Type B pancreatic cell (in vitro differentiated cells): ENCODE measurements at places on chromosomes 4 and X. TPM values are rescaled to one million over a fixed set of nuclear protein-coding genes. Genes with fewer than 3 reads are reported as not detected.

- no peak for DNase-seq
- no peak overlapping the region for H3K4me3 ChIP-seq
- H3K27me3 ChIP-seq = no peaks in the 10 kb centered on the region
- no peak overlapping the region for H3K27ac ChIP-seq
- H3K36me3 ChIP-seq = peaks cover 17% of the 10 kb centered on the region
Measured at GRCh38 chr4:39083164-39083563, 21.1 kb downstream of the KLHL5 start.

- H3K4me3 ChIP-seq = no peak overlapping the region
- no peak for DNase-seq
- H3K27ac ChIP-seq = no peak overlapping the region
- no peaks in the 10 kb centered on the region for H3K27me3 ChIP-seq
Measured at GRCh38 chr4:186621959-186622553, 66.7 kb upstream of the MTNR1A start.

DNA sequence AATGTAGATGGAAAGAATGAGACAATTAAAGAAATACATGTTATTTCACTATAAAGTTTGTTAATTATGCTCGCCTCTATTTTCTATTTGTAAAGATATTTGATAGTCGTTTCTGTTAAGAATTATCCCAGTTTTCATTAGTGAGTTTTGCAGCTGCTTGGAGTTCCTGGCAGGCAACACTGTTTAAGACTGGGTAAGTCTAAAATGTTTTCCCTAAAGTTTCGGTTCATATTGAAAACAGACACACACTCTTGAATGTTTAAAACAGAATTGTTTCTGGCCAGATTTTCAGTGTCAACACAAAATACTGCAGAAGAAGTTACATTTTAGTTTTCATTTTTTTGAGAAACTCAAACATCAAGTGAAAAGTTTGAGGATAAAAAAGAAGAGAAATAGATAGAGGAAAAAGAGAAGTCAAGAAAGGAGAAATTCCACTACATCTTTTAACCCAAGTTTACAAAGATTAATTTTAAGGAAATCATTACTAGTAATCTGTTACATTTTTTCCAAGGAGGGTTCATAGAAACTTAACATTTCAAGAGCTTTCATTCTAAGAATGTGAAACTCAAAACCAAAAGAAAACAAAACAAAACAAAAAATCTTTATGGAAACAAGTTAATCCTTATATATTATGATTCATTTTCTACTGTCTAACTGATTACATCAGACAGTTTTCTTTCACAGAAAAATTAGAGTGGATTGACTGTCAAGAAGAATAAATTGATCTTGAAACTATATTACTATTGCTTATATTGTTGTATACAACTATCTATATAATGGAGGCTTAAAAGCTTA, 305.5 kb downstream of the FAT4 start:
- no peak overlapping the region for H3K27ac ChIP-seq
- no peak for DNase-seq
- H3K36me3 ChIP-seq = no peaks in the 10 kb centered on the region
- no peak overlapping the region for H3K4me3 ChIP-seq

DNA sequence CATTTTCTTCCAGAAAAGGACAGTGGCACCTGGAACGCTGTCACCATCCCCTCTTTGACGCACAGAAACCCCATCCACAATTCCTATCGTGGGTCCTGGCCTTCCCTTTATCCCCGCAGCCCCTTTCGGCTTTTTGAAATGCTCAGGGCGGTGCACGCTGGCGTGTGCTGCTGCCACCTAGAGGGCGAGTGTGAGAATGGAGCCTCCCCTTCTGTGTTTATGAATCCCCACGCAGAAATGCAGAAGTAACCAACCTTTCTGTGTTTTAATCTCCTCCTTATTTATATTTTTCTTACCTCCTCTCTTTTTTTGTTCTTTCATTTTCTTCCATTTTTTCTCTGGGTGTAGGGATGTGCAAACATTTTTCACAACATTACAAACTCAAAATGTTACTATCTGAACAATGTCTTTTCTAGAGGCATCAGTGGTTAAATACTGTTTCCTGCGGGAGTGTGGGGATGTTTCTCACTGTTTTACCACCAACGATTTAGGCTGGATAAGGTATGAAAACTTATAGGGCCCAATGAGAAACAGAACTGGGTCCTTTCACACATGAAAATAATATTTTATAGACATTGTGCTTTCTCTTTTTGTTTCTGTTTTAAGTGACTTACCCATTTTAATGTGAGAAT, 50.0 kb downstream of the TMA16 start:
- H3K27ac ChIP-seq = no peak overlapping the region
- H3K4me3 ChIP-seq = no peak overlapping the region
- H3K36me3 ChIP-seq = no peaks in the 10 kb centered on the region
- H3K27me3 ChIP-seq = no peaks in the 10 kb centered on the region

GRCh38 chr4:53863736-53864365, 200.6 kb downstream of the CHIC2 start:
- H3K36me3 ChIP-seq = no peaks in the 10 kb centered on the region
- H3K4me3 ChIP-seq = no peak overlapping the region
- H3K27ac ChIP-seq = no peak overlapping the region
- H3K4me1 ChIP-seq = peaks cover 41% of the 10 kb centered on the region
- H3K27me3 ChIP-seq = peaks cover 4% of the 10 kb centered on the region

DNA sequence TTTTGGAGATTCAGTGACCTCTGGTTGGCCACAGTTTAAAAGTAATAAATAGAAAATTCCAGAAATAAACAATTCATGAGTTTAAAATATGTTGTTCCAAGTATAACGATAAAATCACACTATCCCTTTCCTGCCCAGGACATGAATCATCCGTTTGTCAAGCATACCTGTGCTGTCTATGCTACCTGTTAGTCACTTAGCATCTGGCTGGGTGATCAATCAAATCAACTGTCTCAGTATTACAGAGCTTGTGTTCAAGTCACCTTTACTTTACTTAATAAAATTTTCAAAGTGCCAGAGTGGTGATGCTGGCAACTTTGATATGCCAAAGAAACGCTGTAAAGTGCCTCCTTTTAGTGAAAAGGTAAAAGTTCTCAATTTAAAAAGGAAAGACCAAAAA, 979.5 kb upstream of the NDST4 start:
- no peaks in the 10 kb centered on the region for H3K36me3 ChIP-seq
- H3K27ac ChIP-seq = no peak overlapping the region
- H3K4me1 ChIP-seq = peaks cover 4% of the 10 kb centered on the region
- no peak for DNase-seq

GRCh38 chrX:119186763-119187162, 49.3 kb upstream of the PGRMC1 start:
- H3K27ac ChIP-seq = no peak overlapping the region
- H3K4me3 ChIP-seq = no peak overlapping the region
- DNase-seq = no peak
- no peaks in the 10 kb centered on the region for H3K4me1 ChIP-seq

- H3K27me3 ChIP-seq = no peaks in the 10 kb centered on the region
- peaks cover 20% of the 10 kb centered on the region for H3K4me1 ChIP-seq
- H3K4me3 ChIP-seq = no peak overlapping the region
- no peak overlapping the region for H3K27ac ChIP-seq
- no peak for DNase-seq
- H3K36me3 ChIP-seq = peaks cover 25% of the 10 kb centered on the region
Measured at GRCh38 chr4:118751629-118752323, 66.6 kb downstream of the METTL14 start.

DNA sequence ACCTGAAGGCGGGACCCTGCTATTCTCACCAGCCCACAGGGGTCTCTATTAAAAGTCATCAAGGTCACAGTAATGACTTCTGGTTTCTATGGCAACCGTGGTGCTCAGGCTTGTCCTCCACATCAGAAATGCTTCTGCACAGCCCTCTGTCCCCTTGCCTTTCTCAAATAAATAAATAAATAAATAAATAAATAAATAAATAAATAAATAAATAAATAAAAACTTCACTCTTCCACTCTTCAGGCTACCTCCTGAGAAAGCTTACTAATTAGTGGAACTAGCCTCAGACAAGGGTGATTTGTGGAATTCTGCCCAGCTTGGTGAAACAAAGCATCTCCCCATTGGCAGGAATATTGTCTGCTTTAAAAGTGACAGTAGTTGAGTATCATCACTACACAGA, 5.5 kb upstream of the RAB40A start:
- no peak for DNase-seq
- H3K4me1 ChIP-seq = no peaks in the 10 kb centered on the region
- H3K27ac ChIP-seq = no peak overlapping the region
- H3K36me3 ChIP-seq = no peaks in the 10 kb centered on the region
- no peaks in the 10 kb centered on the region for H3K27me3 ChIP-seq
- no peak overlapping the region for H3K4me3 ChIP-seq

- no peak for DNase-seq
- no peaks in the 10 kb centered on the region for H3K36me3 ChIP-seq
- no peaks in the 10 kb centered on the region for H3K27me3 ChIP-seq
- H3K27ac ChIP-seq = no peak overlapping the region
- H3K4me1 ChIP-seq = no peaks in the 10 kb centered on the region
- H3K4me3 ChIP-seq = no peak overlapping the region
Measured at GRCh38 chr4:156223985-156224384, 270.3 kb upstream of the CTSO start.

DNA sequence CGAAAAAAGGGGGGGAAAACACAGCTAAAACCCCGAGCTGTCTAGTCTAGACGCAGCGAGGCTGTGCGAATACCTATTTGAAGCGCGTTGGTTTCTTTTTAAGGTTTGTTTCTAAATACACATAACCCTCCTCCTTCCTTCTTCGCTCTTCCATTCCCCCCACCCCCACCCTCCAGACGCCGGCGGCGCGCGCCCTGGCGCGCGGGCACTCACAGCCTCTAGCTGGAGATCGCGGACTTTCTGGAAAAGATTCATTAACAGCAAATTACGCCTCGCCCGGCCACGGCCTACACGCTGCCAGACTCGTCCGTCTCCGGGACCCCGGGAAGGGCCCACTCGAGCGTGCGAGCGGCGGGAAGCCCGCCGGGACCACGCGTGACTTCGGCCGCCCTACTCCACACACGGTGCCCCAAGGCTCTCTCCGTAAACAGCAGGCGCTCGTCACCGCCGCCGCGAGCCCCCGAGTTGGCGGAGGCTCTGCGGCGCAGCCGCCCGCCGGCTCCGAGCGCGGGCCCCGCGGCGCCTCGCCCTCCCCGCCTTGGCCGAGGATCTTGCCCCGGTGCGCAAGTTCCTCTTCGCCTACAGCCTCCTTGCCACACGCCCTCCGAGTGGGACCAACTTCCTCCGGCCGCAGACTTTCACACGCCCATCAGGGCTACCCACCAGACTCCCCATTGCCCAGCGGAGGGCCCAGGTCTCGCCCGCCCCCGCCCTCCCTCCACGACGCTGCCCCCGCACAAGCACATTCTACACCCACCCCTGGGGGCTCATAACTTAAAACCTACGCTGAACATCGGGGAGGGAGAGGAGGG, 2.0 kb downstream of the BCOR start:
- H3K27me3 ChIP-seq = peaks cover 19% of the 10 kb centered on the region
- peaks cover 26% of the 10 kb centered on the region for H3K4me1 ChIP-seq
- peak overlapping the region; percentile 91 for H3K4me3 ChIP-seq
- H3K27ac ChIP-seq = peak overlapping the region; percentile 88

DNA sequence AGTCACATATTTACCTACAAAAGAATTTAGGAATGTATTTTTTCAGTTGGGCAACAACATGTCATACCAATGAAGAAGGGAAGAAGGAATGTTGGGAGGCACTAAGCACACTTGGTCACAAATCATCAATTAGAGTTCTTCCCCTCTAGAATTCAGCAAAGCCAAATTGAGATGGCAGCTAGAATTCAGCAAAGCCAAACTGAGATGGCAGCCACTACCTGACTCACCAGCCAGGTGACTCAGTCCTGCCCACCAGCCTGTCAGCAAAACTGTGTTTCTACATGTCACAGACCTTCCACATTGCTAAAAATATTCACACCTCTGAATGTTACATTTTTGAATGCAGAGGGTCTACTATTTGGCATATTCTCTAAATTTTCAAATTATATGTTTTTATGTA, 63.2 kb upstream of the NOCT start:
- peaks cover 17% of the 10 kb centered on the region for H3K4me1 ChIP-seq
- H3K27me3 ChIP-seq = no peaks in the 10 kb centered on the region
- H3K27ac ChIP-seq = no peak overlapping the region
- no peak for DNase-seq

DNA sequence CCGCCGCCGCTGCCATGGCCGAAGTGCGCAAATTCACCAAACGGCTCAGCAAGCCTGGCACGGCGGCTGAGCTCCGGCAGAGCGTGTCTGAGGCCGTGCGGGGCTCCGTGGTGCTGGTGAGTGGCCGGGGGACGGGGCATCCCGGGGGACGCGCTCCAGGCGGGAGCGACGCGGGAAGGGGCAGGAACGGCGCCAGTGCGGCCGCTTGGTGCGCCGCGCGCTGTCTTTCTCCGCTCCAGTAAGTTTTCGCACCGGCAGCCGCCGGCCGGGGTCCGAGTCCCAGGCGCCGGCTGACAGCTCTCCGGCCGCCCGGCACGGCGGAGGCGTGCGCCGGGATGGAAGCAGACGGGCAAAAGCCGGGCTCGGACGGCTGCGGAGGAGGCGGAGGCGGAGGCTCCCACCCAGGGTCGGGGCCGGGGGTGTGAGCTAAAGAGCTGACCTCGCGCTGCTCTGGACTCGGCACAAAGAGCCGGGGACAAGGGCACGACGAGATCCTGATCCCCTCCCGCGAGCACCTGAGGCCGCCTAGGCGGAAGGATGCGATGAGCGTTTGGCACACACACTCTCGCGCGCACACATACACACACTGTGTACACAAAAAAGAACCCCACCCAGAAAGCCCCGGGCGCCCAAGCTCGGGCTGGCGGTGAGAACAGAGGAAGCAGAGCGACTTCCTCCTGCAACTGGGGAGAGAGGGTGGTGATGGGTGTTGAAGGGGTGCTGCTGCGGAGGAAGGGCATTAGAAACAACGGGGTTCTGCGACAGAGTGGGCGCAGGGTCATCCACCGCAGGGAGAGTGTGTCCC, 545 bp downstream of the DOCK11 start:
- H3K4me1 ChIP-seq = peaks cover 9% of the 10 kb centered on the region
- H3K36me3 ChIP-seq = no peaks in the 10 kb centered on the region
- peak; percentile 70 for DNase-seq
- peaks cover 6% of the 10 kb centered on the region for H3K27me3 ChIP-seq

GRCh38 chrX:17291171-17291900, 83.7 kb upstream of the NHS start:
- H3K4me1 ChIP-seq = peaks cover 9% of the 10 kb centered on the region
- DNase-seq = no peak
- no peaks in the 10 kb centered on the region for H3K27me3 ChIP-seq
- no peaks in the 10 kb centered on the region for H3K36me3 ChIP-seq
- H3K27ac ChIP-seq = no peak overlapping the region

GRCh38 chr4:83767067-83767466, 231.2 kb downstream of the GPAT3 start:
- no peak overlapping the region for H3K4me3 ChIP-seq
- H3K36me3 ChIP-seq = no peaks in the 10 kb centered on the region
- no peak overlapping the region for H3K27ac ChIP-seq
- peaks cover 8% of the 10 kb centered on the region for H3K27me3 ChIP-seq

- H3K27ac ChIP-seq = no peak overlapping the region
- no peak for DNase-seq
- H3K36me3 ChIP-seq = no peaks in the 10 kb centered on the region
- no peaks in the 10 kb centered on the region for H3K27me3 ChIP-seq
Measured at GRCh38 chrX:153772316-153773217, 8.3 kb upstream of the SRPK3 start.

- no peaks in the 10 kb centered on the region for H3K27me3 ChIP-seq
- no peak for DNase-seq
- H3K27ac ChIP-seq = no peak overlapping the region
- H3K4me1 ChIP-seq = no peaks in the 10 kb centered on the region
- no peaks in the 10 kb centered on the region for H3K36me3 ChIP-seq
Measured at GRCh38 chr4:153114771-153115321, 89.4 kb upstream of the TRIM2 start.

Gene SPANXC
- total RNA-seq = not detected in 2 replicates

Gene PRR32
- 0.48 TPM in 1 of 2 replicates, not detected in the other for total RNA-seq

Gene SMARCAD1
- 36.6 and 52.3 TPM in 2 replicates for total RNA-seq

Gene REELD1
- 0.12 and 0.14 TPM in 2 replicates for total RNA-seq

Gene CPLX1
- 3.7 and 5.6 TPM in 2 replicates for total RNA-seq

Gene ANAPC4
- total RNA-seq = 17.8 and 29.1 TPM in 2 replicates

Gene FAM241A
- total RNA-seq = 0.70 and 1.3 TPM in 2 replicates

Gene HTN3
- total RNA-seq = not detected in 2 replicates

Gene TRIM61
- 2.1 and 2.6 TPM in 2 replicates for total RNA-seq

Gene FAM114A1
- total RNA-seq = 33.9 and 54.2 TPM in 2 replicates
